ENCODE measurements at places on chromosomes 5 and 9.

GRCh38 chr9:127785023-127785932, 556 bp upstream of the CDK9 start:
- DNase-seq = peak; percentile 75

DNA sequence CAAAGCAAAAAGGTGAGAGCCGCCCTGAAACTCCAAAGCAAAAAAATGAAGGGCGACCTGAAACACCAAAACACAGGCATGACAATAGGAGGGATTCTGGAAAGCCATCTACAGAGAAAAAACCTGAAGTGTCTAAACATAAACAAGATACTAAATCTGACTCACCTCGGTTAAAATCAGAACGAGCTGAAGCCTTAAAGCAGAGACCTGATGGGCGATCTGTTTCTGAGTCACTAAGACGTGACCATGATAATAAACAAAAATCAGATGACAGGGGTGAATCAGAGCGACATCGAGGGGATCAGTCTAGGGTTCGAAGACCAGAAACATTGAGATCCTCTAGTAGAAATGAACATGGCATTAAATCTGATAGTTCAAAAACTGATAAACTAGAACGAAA, 108.8 kb downstream of the NIPBL start:
- DNase-seq = no peak

DNA sequence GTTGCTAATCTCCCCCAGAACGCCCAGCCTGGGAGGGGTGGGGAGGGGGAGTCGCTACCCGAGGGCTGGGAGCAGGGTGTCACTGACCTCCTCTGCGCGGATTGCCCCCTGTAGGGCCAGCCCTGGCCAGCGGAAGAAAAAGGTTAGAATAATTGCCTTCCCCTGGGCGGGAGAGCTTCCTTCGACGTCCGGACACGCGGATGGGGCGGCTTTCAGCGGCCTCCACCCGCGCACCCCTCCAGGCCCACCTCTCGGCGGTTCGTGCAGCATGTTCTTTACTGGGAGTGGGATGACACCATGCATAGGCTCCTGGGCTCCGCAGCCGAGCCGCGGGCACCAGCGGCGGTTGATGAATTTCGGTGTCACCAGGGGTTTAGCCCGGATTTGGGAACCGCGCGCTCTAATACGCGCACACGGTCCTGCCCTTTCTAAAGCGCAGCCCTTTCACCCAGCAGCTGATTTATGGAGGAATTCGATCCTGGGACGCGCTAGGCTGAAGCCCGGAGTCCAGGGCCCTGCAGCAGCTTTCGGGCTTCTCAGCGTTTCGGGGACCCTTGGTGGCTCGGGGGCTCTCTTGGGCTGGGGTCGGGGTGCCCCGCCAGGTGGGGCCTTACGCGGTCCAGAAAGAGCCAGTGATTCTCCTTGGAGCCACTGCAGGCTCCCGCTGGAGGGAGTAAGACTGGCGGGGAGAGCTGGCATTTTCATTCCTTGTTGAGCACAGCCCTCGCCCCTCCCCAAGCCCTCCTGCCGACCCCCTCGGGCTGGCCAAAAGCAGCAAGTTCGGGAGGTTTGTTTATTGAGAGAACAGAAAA, 10.1 kb downstream of the LMX1B start:
- no peak for DNase-seq

- DNase-seq = no peak
Measured at GRCh38 chr5:109345699-109346098, 64.1 kb downstream of the PJA2 start.

DNA sequence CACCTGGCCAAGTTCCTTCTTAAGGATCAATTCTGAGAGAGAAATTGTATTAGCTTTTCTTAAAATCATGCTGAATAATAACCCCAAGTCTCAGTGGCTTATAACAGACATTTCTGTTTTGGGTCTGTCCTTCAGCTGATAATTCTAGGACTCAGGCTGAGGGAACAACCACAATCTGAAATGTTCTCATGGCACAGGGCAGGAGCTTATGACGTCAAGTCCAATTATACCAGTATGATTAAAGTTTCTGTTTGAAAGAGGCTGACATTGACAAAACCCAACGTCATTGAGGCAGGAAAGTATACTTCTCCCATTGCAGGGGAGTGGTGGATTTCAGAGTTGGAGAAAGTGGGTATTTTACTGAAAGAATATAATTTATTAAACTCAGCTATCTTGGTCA, 21.8 kb downstream of the CENPH start:
- DNase-seq = no peak

DNA sequence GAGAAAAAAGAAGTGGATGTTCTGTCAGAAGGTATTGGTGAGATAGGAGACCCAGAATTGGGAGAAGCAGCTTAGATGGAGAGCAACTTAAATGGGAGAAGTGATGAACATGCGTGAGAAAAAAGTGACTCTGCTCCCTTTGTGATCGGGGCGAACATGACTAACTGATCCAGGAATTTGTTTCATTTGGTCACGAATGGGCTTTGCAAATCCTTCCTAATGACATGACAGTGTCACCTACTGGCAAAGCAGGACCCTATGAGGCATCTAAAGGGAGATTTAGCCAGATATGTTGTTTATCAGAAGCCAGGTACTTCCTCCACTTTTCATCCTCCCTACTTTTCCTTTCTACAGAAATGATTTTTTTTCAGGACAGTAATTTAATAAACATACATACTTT, 787.4 kb upstream of the RGMB start:
- DNase-seq = peak; percentile 4

DNA sequence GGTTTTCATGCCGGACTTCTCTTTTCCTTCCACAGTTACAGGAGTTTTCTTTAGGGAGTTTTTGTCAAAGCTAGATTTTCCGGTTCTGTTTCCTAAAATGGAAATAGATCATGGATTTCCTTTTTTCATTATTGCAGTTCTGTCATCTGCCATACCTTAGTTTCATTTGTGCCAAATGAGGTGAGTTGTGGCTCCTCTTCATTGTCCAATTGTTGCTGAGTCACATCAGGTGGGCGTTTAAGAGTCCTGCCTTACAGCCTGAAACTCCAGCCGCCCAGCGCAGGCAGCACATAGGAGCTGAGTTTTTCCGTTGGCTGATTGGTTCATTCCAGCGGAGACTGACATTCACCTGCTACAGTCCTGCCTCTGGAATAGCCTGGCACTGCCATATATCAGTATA, 14.1 kb downstream of the SLC25A25 start:
- no peak for DNase-seq

GRCh38 chr5:93821891-93822415, 80.6 kb upstream of the POU5F2 start:
- DNase-seq = no peak

DNA sequence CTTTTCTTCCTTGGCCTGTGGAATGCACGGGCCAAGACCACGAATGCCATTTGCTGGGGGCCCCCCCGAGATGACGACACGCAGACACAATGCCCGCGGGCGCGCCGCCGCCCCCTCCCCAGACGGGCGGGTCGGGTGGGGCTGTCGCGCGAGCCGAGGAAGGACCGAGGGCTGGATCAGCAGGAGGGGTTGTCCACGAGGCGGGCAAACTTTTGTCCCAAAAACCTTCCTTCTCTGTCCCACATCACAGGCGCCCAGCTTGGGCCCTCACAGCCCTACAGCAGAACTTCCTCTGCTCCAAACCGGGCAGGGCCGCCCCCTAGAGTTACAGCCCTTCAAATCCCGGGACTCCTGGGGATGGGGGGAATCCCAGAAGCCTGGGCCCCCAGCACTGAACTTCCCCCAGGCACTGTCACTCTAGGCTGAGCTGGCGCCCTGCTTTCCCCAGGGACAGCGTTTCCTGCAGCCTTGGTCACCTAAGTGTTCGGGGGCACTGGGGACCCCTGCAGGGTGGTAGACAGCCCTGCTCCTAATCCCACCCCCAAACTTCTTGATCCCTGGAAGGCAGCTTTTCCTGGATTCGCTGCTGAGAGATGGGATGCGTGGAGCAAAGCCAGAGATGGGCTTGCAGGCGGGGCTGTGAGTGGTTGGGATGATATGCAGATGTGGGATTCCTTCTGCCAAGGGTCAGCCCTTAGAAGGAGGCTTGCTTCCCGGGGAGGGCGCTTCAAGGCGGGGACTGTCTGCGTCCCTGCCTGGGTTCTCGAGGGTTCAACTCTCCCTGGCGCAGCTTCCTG, 980 bp downstream of the COL5A1 start:
- DNase-seq = no peak

DNA sequence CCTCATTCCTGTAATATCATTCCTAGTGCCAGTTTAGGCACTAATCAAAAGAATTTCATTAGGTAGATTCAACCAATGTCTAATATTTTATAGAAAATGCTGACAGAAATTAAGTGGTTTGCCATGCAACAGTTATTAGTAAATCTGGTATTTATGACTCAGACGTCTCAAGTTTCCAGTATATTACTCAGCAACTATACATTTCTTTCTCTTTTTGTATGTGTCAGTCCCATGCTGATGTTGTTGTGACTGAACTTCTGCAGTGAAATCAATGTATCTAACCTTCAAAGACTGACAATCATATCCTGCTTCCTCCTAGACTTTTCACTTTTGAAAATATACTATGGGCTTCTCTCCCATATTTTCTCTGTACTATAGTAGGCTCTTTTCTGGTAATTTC, 822.5 kb downstream of the NR2F1-AS1 start:
- DNase-seq = no peak

GRCh38 chr9:17862101-17862500, 283.2 kb downstream of the SH3GL2 start:
- DNase-seq = no peak

GRCh38 chr9:122860319-122861142, 32.1 kb upstream of the PDCL start:
- no peak for DNase-seq

GRCh38 chr9:94680621-94681020, 41.3 kb upstream of the FBP1 start:
- no peak for DNase-seq

- DNase-seq = peak; percentile 41
Measured at GRCh38 chr5:133754575-133755169, 142.3 kb upstream of the FSTL4 start.

GRCh38 chr9:31188496-31188895, 1195.9 kb upstream of the ACO1 start:
- DNase-seq = no peak

GRCh38 chr5:135126688-135127438, 92.8 kb upstream of the PITX1 start:
- DNase-seq = peak; percentile 81

- DNase-seq = no peak
Measured at GRCh38 chr5:67974471-67974870, 241.1 kb upstream of the PIK3R1 start.

- DNase-seq = no peak
Measured at GRCh38 chr9:133385452-133385851, 9.3 kb downstream of the STKLD1 start.

- no peak for DNase-seq
Measured at GRCh38 chr9:112072721-112073638, 102.1 kb downstream of the SUSD1 start.

DNA sequence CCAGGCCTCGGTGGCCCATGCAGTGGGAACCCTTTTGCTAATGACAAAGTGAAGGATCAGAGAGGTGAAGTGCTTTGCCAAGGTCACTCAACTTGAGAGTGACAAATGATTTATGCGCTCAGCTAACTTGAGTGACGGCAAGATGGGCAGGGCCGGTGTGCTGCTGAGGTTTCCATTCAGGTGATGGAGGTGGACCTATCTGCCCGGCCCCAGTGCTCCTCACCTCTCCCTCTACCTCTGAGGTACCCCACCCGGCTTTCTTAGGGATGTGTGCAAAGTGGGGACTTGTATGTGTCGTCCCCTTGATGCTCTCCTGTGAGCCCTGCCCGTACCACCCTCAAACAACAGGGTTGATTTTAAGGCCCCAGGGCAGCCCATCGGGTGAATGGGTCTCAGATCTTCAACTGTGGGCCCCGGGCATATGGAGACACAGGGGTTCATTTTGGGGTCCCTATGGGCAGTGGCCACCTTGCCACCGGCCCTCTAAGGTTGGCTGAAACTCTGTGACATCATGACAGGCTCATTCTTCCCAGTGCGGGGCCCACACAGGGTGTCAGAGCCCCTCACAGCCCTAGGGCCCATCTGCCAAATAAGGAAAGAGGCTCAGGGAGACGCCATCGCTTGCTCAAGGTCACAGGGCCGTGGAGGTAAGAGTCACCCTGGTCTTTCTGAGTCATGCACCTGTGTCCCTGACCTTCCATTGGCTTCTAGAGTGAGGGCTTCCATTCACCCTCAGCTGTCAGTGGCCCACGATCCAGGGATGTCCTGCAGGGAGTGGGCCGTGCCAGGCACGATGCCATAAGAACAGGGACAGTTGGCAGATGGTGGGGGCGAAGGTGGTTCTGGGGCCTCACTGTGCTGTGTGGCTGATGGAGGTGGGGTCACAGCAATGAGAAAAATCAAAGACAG, 170.6 kb upstream of the MVB12B start:
- no peak for DNase-seq

DNA sequence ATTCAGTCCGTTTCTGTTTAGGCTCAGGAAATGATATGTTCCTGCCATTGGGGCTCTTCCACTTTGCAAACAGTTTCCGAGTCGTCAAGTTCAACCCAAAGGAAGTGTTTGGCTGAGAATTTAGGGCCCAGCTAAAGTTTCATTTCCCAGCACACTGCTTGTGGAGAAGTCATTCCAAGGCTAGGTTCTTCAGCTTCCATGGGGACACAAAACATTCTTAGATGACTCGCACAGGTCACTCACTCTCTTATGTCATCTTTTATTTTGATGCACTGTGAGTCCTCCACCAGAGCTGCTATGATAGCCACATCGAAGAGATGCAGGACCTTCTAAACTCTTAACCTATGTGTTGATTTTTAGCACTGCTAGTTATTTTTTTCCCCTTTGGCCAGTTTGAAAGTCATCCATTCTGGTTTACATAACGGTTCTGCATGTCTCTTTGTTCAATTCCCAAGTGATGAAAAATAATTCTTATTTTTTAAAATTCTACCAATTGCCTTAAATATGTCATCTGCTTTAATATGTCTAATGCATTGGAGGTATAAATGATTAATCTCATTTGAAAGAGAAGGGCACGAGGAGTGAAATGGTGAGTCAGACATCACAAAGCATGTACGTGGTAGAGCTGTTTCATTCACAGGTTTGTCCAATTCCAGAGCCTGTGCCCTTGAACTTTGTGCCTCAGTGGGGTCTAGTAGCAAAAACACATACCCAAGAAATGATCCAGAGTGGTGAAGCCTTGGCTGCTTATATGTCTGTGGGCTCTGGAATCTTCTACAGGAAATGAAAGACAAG, 84.3 kb downstream of the ZNF462 start:
- DNase-seq = peak; percentile 53

DNA sequence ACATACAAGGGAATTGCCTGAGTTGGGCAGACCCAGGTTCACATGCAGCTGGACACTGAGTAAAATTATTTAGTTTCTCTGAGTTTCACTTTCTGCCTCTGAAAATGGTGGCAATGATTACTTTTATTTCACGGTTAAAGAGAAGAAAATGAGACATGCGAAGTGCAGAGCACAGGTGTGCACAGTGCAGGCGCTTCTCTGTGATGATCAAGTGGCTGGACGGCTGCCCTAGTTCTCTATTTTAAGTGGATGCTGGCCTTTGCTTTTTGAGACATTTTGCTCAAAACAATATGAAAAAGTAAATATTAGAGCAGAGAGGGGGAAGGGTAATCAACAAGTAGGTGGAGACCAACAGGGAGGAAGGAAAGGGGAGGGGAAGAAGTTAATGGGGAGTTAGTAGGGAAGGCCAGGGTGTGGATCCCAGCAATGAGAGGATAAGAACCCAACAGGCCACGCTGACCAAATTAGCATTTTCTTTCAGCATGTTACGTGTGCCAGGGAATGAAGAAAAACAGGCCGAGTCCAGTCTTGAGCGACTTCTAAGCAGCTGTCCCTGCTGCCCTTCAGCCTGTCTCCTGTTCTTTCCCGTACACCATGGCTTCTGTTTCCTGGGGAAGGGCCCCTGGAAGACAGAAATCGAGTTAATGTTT, 16.1 kb downstream of the SNX18 start:
- DNase-seq = no peak

- DNase-seq = no peak
Measured at GRCh38 chr5:139955053-139955605, 88.0 kb downstream of the NRG2 start.

GRCh38 chr5:159905496-159905895, 10.8 kb upstream of the ADRA1B start:
- DNase-seq = peak; percentile 69
